ENCODE measurements at places on chromosomes 4 and X.
A peak's percentile ranks its signal among the peaks of the same experiment; 100 is the strongest.

GRCh38 chrX:119410027-119410819 lies 11.1 kb downstream of the SLC25A43 start:
- DNase-seq = peak; percentile 83

- no peak for DNase-seq
These were observed 49.4 kb upstream of the RELL1 start for GRCh38 chr4:37735578-37735977.

DNA sequence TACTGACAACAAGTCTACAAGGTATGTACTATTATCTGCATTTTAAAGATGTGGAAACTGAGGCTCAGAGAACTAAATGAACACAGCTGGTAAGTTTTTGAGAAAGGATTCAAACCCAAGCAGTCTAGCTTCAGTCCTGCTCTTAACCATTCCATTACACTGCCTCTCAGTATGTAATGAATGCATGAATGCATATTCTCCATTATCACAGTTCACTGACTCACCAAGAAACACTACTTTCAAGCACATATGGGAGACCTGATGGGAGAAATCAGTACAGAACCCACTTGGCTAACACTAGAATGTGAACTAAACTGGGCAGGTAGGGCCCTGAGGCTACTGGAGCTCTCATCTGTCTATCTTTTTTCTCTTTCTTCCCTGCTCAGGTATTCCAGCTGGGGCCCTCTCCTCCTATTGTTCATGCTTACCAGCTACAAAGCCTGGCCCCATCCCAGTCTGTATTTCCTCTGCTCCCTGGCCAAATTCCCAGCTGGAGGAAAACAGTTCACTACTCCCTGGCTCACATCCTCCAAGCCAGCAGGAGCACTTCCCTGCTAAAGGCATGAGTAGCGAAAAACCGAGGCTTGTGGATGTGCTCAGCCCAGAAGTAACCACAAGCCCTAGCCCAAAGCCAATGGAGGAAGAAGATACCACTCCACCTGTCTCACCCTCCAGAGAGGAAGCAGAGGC lies 178.2 kb upstream of the ARHGEF9 start:
- DNase-seq = no peak

- DNase-seq = peak; percentile 56
These were observed at the start of gene ZFP92 for GRCh38 chrX:153411255-153411987. ZFP92 (plus strand) TSS chrX:153411472; CDS start chrX:153418323, 6,851 bp downstream.

DNA sequence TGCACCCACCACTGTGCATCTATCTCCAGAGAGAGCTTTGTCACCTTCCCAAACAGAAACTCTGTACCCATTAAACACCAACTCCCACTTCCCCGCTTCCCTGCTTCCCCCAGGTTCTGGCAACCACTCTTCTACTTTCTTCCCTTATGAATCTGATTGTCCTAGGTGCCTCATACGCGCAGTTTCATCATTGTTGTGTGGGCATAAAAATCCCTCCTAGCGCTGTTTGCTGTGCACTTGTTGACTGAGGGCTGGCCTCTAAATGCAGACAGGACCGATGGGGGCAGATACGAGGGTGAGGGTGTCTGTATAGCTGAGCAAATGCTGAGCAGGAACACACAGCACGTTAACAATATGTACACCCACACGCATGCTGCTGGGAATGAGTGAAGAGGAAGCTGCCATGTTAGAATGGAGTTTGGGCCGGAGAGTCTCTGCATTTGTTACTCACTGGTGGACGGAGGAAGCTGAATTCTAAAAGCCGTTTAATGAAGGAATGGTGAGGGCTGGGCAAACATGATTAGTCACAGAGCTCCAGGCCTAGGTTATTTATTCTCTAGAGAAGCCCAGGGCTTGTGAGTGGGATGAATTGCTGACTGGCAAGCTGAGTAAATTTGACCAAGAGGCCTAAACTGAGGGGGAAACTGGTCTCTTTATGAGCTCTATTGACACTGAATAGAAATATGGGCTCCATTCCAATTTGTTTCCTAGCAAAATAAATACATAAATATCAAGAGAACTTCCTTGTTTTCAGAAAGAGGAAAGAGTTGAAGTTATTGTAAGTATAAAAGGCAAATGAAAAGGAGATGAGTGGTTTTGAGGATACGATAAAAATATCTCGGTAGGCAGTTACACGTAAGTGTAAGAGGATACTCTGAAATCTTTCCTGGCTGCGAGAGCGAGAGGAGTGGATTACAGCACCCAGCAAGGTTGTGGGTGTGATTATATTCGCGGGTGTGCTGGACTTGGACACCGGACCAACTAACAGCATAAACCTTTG lies 95.9 kb upstream of the RPS6KA3 start:
- DNase-seq = peak; percentile 40
